ENCODE measurements at places on chromosomes 13 and 19. TPM values are rescaled to one million over a fixed set of nuclear protein-coding genes. Genes with fewer than 3 reads are reported as not detected.

Gene UBE2S
- total RNA-seq: 11.0 TPM

Gene SYNGR4
- total RNA-seq: not detected

Gene TJP3
- not detected for total RNA-seq

Gene TSHZ3
- 6.3 TPM for total RNA-seq

Gene SPIB
- total RNA-seq: under 0.01 TPM

Gene HCN2
- total RNA-seq: not detected

Gene SLC1A6
- total RNA-seq: under 0.01 TPM

Gene TNFRSF19
- total RNA-seq: 13.0 TPM

Gene KCTD4
- total RNA-seq: not detected

Gene ZNF726
- total RNA-seq: 2.6 TPM

Gene SBSN
- not detected for total RNA-seq

Gene ZNF491
- 7.8 TPM for total RNA-seq

Gene STX10
- total RNA-seq: 24.5 TPM

Gene LMTK3
- total RNA-seq: not detected

Gene SULT2A1
- not detected for total RNA-seq

Gene TPTE2
- not detected for total RNA-seq

Gene NOP53
- 93.9 TPM for total RNA-seq

Gene DNM2
- 54.8 TPM for total RNA-seq

Gene SELENOV
- total RNA-seq: not detected

Gene IL4I1
- 0.52 TPM for total RNA-seq

Gene ERVK3-1
- total RNA-seq: 14.1 TPM

All from skeletal muscle tissue (tissue), 5 donors.